ENCODE measurements at places on chromosomes 6 and 20.

GRCh38 chr6:3415082-3415453 is 41.8 kb downstream of the SLC22A23 start:
- no peak for DNase-seq

- no peak for DNase-seq
These were observed 24.8 kb downstream of the EPB41L1 start for GRCh38 chr20:36179170-36179945.

DNA sequence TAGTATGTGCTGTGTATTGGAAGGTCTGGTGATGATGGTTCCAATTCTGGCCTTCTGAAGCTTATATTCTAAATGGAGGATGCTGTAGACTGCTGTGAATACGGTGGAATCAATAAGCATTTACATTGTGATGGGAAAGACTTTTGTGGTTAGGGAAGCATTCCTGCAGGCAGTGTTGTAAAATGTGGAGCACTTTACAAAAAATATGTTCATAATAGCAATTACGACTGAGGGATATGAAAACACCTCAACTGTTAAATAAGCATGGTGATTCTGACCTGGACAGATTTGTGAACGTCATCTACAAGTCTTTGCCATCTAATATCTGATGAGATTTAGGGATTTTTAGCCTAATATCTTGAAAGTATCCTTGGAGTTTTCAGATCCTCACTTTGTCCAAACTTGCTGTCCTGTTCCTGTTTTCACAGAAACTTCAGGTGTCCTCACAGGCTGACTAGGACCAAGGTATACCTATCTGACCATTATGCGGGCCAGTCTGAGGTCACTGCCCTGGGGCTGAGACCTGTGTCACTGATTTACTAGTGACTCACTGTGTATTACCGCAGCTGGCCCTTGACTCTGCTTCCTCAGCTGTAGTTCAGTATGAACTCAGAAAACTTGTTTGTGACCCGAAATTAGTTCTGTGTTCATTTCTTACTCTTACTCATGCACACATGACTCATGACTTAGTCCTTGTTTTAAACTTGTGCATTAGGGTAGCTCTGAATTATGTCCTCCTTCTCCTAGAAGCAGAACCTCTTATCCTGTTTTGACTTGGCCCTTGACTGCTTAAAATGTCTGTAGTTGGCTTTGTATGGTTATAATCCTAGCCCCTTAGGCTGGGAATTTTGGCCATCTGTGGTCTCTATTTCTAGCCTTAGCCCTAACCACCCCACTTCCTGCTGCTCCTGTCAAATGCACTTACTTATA is 343.0 kb downstream of the CDKAL1 start:
- no peak for DNase-seq

- DNase-seq, result no peak
These were observed 104.8 kb downstream of the MAFB start for GRCh38 chr20:40584130-40584809.

DNA sequence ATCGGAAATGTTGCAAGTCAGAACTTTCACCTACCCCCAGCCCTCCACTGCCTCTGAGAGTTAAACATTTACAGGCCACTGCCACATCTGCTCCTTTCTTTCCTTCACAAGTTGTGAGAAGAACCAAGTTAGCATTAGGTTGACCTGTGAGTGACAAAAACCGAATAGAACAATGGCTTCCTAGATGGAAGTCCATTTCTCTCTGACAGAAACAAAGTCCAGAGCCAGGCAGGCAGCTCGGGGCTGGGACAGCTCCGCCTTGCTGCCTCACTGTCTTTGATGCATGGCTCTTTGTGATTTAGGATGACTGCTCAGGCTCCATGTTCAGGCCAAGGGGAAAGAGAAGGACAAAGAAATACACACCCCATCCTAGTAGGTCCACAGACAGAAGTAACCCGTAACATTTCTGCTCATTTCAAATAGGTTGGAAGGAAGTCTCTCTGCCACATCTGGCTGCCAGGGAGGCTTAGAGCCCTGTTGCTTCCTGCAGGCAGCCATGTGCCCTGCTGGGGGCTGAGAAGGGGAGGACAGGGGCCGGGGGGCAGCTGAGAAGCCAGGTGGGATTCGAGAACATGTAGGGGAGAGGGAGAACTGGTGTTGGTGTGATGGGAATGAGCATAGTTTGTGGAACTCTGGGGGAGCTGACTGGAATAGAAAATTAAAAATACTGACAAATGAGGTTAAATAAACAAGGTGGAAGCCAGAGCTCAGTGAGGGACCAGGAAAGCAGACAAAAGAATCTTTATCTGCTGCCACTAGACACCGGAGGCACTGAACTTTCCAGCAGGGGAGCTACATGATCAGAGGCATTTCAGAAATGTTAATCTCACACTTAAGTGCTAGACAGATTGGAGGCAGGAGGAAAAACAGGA is 19.5 kb upstream of the IER3 start:
- DNase-seq, result no peak

GRCh38 chr6:138988469-138988834 is 399 bp upstream of the REPS1 start:
- DNase-seq, result no peak

DNA sequence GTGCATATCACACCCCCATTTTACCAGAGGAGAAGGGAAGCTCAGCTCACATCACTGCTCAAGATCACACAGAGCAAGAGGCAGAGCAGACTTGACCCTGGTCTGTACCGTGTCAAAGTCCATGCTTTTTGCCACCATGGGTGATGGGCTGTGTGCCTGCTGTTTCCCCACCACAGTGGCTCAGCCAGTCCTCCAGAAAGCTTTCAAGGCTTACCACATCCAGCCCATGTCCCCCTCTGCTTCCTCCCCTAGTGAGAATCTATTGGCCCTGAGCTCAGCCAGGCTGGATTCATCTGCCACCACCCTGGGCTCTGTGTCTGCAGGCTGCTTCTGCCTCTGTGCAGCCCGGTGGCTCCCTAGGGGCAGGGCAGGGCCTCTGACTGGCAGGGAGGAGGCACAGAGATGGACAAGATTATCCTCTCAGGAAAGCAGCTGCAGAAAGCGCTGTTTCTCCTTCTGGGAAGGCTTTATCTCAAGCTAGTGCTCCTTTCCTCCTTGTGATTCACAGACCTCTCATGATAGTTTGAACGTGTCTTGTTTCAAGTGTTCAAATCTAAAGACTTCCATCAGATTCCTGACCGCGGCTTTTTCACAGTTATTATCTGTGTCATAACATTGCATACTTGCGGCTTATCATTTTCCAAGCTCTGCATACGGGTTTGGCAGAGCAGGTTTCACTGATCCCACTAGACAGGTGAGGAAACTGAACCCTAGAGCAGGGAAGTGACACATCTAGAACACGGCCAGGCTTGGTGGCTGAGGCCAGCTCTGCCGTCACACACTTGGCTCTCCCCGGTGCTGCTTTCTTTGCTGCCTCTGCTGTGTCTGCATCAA is 37.4 kb downstream of the VEGFA start:
- DNase-seq, result no peak
